ENCODE measurements at places on chromosomes 5 and 9.

DNA sequence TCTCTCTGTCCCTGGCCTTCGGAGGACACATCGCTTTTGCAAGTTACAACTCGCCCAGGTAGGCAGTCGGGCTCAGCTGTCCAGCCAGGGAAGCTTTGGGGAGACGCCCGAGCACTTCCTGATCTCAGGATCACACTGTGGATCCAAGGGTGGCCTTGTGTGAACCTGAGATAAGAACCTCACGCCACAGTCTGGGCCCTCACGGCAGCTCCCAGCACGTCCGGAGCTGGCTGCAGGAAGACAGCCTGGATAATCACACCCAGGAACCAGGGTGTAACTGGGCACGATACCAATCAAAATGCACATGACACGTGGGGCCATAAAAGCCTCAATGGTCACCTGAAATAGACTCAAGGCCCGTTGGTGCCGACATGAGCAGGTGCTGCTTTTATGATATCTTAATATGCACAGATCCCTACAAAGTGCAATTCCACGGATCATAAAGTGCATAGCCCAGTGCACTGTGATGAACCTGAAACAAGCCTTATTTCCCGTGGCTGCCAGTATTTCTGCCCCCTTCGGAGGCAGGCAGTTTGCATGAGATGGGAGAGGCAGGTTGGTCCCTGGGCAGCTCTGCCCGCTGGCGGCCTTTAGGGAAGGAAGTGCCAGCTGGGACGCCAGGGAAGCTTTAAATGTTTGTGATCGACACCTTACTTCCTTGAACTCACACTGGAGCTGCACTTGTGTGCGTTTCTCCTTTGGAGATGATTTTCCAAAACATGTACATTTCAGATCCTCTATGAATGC is 14.5 kb downstream of the SLC6A18 start:
- no peak for DNase-seq

- DNase-seq: no peak
These were observed 209.4 kb downstream of the PIK3R1 start for GRCh38 chr5:68424799-68425537.

DNA sequence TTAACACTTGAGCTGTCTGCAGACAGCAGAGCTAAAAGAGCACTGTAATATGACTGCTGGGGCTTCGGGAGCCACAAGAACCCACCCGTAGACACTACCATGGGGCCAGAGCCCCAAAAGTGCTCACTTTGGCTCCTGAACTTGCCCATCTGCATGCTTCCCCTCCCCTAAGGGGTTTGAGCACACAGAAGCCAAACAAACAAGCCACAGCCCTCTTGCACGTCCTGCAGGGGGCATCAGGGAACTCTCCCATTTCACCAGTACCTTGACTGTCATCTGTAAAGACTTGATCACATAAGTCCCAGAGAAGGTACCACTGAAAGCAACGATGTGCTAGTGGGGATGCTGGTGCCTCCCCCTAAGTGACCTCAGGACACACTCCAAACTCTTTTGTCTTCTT is 681.8 kb downstream of the SEMA5A start:
- DNase-seq: no peak

- DNase-seq: no peak
These were observed 812 bp downstream of the CETN3 start for GRCh38 chr5:90408571-90409317.

GRCh38 chr5:103059525-103059924 is 60.4 kb downstream of the GIN1 start:
- DNase-seq: no peak

GRCh38 chr9:15400281-15400941 is 22.3 kb upstream of the SNAPC3 start:
- no peak for DNase-seq

DNA sequence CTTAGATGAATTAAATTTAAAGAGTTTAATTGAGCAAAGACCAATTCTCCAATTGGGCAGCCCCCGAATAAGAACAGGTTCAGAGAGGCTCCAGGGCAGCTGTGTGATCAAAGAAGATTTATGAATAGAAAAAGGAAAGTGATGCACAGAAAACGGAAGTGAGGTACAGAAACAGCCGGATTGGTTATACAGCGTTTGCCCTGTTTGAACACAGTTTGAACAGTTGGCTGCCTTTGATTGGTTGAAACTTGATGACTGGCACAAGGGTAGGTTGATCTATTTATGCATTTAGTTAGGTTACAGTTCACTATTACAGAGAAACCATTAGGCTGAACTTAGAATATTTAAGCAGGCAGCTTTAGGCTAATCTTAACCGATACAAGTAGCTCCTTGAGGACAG is 29.5 kb downstream of the NIM1K start:
- no peak for DNase-seq

- DNase-seq: no peak
These were observed 102.6 kb downstream of the DAB2IP start for GRCh38 chr9:121753802-121754654.

GRCh38 chr5:141709699-141710267 is 27.8 kb upstream of the ARAP3 start:
- no peak for DNase-seq

All from stimulated activated CD8-positive, alpha-beta memory T cell treated with anti-CD3 and anti-CD28 coated beads, Interleukin-4, amount 100 ng/mL, for 1 hour (primary cell).